ENCODE measurements at places on chromosomes 1 and 21. TPM values are rescaled to one million over a fixed set of nuclear protein-coding genes. Genes with fewer than 3 reads are reported as not detected.

GRCh38 chr1:18118491-18118890 is 10.9 kb downstream of the IGSF21 start:
- no peak overlapping the region for H3K27ac ChIP-seq
- no peak overlapping the region for H3K4me3 ChIP-seq
- H3K27me3 ChIP-seq, result peaks cover 35% of the 10 kb centered on the region
- DNase-seq, result no peak
- no peaks in the 10 kb centered on the region for H3K4me1 ChIP-seq

DNA sequence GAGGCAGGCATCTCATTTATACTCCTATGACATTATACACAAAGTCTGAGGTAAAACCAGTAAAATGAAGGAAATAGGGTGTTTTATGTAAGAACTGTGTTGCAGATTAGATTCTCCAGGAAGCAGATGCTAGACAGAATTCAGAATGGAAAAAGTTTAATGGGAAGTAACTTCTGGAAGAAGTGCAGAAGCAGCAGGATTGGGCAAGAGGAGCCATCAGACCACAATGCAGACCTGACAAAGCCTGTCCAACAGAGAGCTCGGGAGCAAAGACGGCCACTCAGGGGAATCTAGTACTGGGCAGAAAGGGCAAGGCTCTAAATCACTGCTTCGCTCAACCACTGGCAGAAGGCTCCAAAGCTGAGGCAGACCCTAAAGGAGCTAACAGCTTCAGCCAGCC is 33.7 kb downstream of the FBXO42 start:
- no peaks in the 10 kb centered on the region for H3K27me3 ChIP-seq
- H3K27ac ChIP-seq, result no peak overlapping the region
- no peaks in the 10 kb centered on the region for H3K4me1 ChIP-seq
- peaks cover 22% of the 10 kb centered on the region for H3K36me3 ChIP-seq

- DNase-seq, result no peak
- no peaks in the 10 kb centered on the region for H3K36me3 ChIP-seq
- H3K4me1 ChIP-seq, result peaks cover 6% of the 10 kb centered on the region
Measured at GRCh38 chr1:67217417-67217816, 51.2 kb downstream of the IL23R start.

GRCh38 chr1:233543338-233544255 is 70.3 kb upstream of the KCNK1 start:
- DNase-seq, result no peak
- no peaks in the 10 kb centered on the region for H3K36me3 ChIP-seq
- no peaks in the 10 kb centered on the region for H3K27me3 ChIP-seq

- H3K4me1 ChIP-seq, result no peaks in the 10 kb centered on the region
- H3K4me3 ChIP-seq, result no peak overlapping the region
- no peak overlapping the region for H3K27ac ChIP-seq
- H3K36me3 ChIP-seq, result no peaks in the 10 kb centered on the region
Measured at GRCh38 chr1:245788269-245788668, 633.5 kb downstream of the KIF26B start.

GRCh38 chr1:209609791-209610630 is 26.5 kb downstream of the CAMK1G start:
- no peaks in the 10 kb centered on the region for H3K4me1 ChIP-seq
- no peak overlapping the region for H3K27ac ChIP-seq
- no peaks in the 10 kb centered on the region for H3K36me3 ChIP-seq
- DNase-seq, result no peak
- H3K4me3 ChIP-seq, result no peak overlapping the region

DNA sequence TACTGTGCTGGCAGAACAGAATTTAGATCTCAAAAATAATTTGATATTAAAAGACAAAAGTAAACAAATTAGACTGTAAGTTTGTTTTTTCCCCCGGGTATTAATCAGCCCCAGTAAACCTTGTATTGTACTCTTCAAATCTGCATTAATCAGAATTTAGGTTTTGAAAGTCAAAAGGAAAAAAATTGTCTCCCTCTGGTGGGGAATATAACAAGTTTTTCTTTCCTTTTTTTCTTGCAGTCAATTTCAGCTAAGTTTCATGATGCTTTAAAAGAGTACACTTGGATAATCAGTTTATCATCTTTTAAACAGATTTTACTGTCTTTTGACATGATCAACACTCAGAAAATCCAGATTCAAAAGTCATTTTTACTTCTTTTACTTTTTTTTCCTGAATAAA is 134.5 kb upstream of the PKN2 start:
- DNase-seq, result no peak
- no peaks in the 10 kb centered on the region for H3K27me3 ChIP-seq
- H3K36me3 ChIP-seq, result no peaks in the 10 kb centered on the region
- no peak overlapping the region for H3K27ac ChIP-seq

KRTAP19-2 gene
- total RNA-seq, result not detected

KCNK2 gene
- not detected for total RNA-seq

All from T-cell (primary cell).